ENCODE measurements at places on chromosomes 12 and 14.

- no peak for DNase-seq
These were observed 285.8 kb downstream of the NRXN3 start for GRCh38 chr14:78455896-78456435.

GRCh38 chr12:80700327-80700726 is 7.1 kb upstream of the MYF6 start:
- no peak for DNase-seq

DNA sequence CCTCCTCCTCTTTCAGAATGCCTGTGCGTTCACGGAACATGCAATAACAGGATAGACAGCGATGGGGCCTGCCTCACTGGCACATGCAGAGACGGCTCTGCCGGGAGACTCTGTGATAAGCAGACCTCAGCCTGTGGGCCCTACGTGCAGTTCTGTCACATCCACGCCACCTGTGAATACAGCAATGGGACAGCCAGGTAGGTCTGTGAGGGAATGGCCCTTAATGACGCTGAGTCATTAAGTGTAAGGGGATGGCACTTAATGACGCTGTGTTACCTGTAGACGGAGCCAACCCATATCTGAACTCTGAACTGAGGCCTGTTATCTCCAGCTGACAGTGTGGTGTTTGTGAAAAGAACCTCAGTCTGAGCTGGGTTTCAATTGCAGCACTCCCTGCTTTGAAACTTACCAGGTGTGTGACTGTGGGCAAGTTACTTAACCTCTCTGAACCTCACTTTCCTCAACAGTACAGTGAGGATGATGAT is 86.9 kb downstream of the STAB2 start:
- no peak for DNase-seq

DNA sequence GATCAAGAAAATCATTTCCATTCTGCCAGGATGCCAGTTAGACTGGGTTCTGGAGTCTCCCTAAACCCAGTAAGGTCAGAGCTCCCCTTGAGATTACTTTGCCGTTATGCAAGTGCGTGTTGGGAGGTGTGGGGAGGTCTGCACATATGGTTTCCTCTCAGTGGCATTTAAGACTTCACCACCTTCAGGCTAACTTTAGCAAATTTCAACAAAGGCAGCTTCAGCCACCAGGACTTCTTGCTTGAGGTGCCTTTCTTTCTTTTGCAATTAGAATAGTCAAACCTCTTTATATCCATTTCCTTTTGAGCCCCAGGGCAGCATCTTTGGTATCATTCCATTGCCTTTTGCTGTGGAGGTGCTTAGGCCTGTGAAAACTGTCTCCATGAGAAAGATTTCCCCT is 117.2 kb upstream of the CCND2 start:
- DNase-seq, result no peak

DNA sequence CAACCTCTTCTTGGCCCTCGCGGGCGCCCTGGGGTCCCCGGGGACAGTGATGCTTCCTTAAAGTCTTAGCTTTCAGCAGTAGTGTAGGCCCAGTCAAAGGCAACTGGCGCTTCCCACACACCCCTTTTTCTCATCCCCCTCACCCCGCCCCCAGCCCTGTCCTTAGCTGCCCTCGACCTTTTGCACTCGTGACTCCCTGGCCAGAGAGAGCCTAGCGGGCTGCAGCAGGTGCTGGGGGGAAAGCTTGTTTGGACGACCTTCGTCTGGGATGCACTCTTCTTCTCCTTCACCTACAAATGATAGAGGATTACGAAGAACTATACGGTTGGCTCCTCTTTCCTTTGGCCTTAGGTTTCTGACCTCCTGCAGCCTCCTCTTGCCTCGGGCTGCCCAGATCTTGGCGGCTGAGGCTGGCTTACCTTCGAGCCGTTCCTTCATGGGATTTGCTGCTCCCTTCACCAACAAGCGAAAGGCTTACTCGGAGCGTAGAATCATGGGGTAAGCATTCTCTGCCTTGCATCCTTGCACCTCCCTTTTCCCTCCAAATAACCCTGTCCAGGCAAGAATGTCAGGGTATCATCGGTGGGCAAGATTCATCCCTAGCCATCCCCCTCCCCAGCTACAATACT is 815 bp downstream of the COQ10A start:
- no peak for DNase-seq

- no peak for DNase-seq
These were observed 53.8 kb downstream of the GXYLT1 start for GRCh38 chr12:42090899-42091298.

DNA sequence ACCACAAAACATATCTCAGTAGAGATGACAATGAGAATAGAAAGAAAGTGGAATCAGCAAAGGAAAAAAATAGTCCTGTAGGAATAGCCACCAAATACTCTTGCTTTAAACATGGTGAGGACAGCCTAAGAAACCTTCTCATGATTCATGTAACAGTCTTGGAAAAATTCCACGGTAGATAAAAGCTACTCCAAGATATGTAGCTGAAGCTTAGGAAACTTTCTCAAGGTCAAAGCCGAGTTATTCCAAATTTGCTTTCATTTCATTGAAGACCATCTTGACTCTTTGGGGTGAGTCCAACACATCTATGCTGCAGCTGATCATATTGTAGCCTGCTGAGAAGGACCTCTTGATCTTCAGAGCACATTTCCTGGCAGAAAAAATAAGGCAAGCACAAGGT is 157.6 kb downstream of the PAH start:
- no peak for DNase-seq

DNA sequence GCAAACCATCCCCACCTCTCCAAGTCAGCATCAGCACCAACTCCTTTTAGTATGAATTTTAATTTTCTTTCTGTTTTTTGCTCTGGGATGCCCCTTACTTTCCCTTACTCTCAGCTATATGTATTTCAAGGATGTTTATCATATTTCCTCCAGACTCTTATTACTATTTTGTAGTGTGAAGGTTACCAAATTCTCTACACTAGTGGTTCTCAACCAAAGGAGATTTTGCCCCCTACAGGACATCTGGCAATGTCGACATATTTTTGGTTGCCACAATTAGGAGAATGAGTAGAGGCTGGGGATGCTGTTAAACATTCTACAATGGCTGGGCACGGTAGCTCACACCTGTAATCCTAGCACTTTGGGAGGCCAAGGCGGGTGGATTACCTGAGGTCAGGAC is 29.1 kb upstream of the SOS2 start:
- no peak for DNase-seq

DNA sequence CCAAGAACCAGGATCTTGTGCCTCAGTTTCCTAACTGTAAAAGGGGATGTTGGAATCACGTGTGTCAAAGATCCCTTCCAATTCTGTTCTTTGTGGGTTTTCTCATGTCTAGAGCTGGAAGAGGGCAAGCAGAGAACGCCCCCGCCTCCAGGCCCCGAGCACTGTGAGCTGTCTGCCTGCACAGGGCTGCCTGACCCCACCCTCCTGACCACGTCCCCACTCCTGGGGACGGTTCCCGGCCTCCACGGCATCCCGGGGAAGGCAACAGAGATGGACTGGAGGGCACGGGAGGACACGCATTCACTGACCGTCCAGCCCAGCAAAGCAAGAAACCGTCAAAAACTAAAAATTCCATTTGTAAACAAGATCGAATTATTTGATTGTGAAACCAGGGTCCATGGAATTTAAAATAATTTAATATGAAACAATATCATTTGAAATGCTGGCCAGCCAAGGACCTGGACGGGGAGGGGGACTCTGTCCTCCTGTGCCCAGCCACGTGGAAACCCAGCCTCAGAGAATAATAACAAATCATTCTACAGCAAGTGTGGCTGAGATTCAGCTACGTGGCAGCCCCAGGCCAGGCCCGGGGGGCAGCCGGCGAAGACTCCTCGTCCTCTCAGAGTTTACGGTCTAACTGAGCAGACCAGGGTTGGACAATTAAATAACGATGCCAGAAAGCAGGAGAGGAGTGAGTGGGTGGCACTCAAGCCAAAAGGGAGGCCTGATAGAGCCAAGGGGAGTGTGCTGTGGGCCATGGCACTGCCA is 87.3 kb upstream of the DIO3 start:
- no peak for DNase-seq

DNA sequence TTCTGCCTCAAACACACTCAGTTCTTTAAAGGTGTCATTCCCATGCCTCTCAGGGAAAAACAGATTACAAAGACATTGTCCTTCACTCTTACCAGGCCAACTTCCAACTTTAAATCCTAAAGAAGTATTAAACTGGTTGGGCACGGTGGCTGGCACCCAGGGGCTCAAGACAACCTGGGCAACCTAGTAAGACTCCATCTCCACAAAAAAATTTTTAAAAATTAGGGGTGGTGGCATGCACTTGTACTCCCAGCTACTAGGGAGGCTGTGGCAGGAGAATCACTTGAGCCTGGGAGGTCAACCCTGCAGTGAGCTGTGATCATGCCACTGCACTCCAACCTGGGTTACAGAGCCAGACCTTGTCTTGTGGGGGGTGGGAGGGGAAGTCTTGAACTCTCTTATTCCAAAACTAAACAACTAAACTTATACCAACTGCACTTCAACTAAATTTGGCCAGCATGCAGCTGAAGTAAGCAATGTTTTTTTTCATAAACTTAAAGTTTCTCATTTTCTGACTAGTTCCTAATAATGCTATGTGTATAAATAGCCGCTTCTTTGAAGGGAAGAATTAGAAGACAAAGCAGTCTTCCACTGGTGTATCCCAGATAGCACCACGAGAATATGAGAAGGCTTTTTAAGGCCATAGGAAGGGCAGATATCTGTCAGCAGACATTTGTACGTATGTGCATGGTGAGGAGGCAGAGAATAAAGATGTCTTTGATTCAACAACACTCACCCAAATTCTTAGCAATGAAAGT is 2.4 kb downstream of the SLC11A2 start:
- no peak for DNase-seq

DNA sequence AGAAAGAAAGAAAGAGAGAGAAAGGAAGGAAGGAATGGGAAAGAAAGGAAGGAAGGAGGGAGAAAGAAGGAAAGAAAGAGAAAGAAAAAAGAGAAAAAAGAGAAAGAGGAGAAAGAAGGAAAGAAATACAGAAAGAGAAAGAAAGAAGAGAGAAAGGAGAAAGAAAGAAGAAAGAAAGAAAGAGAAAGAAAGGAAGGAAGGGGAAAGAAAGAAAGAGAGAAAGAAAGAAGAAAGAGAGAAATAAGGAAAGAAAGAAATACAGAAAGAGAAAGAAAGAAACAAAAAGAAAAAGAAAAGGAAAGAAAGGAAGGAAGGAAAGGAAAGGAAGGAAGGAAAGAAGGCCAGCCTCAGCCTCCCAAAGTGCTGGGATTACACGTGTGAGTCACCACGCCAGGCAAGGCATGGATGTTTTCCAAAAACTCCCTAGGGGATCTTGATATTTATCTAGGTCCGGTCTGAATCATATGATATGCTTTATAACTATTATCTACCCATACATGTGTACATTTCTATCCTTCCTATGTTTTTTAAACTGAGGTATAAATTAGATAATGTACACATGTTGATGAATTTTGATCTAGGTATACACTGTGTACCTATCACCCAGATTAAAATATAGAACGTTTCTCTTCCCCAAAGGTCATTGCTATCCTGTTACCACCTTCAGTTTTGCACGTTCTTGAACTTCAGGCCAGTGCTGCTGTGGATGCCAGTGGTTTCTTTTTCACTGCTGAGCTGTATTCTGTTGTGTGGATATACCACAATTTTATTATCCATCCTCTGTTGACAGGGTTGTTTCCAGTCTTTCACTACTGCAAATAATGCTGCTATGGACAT is 177.9 kb downstream of the RBM19 start:
- DNase-seq, result no peak

DNA sequence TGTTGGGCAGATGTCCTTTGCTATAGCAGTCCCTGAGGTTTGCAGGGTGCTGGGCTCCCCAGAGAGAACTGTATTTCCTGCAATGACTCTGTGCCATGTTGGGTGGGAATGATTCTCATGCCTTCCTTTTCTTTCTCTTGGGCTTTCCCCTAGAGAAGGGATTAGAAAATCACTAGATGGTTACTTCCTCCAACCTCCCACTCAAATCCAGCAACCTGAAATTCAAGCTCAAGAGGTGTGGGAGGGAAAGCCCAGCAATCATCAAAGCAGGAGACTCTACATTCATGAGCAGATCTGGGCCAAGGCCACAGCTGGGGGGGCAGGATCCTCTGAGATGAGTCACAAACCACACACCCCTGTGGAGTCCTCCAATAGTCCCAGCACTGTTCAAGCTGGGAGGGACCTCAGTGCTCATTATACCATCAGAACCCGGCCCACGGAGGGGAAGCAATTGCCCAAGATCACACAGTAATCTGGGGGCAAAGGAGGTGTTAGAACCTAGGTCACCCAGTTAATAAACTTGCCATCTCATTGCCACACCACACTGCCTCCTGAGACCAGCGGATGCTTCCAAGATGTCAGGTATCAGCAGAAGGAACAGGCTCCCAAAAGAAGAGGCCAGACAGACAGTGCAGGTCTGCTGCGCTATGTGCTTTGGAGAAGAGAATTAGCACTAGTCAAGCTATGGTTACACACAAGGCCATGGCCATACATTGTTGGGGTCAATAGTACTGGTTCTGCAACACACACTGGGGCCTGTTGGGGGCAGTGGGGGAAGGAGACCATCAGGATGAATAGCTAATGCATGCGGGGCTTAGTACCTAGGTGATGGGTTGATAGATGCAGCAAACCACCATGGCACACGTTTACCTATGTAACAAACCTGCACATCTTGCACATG is 65.7 kb downstream of the TTC9 start:
- DNase-seq, result no peak

- no peak for DNase-seq
These were observed 126.8 kb upstream of the MAP1LC3B2 start for GRCh38 chr12:116432314-116432750.

- DNase-seq, result no peak
These were observed 35.8 kb downstream of the RASAL1 start for GRCh38 chr12:113099764-113100163.

DNA sequence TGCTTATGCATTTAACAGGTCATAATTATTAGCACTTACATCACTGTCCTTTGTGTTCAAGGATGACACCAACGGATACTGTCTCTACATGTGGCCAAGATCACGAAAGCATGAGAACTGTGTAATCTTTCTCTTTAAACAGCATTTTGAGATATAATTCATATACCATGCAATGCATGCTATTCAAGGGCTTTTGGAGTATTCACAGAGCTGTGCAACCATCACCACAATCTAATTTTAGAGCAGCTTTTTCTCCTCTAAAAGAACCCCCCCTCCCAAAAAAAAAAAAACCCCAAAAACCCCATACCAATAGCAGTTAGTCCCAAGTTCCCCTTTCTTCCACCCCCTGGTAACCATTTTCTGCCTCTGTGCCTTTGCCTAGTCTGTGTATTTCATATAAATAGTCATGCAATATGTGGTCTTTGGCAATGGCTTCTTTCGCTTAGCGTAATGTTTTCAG is 60.6 kb downstream of the SPRING1 start:
- no peak for DNase-seq

- no peak for DNase-seq
These were observed 25.1 kb upstream of the CDK17 start for GRCh38 chr12:96425321-96425720.

- DNase-seq, result no peak
These were observed 41.7 kb upstream of the RIN3 start for GRCh38 chr14:92471919-92472318.

GRCh38 chr12:3129301-3130056 is 52.3 kb downstream of the TSPAN9 start:
- no peak for DNase-seq
